ENCODE measurements at places on chromosomes 2 and 18.

DNA sequence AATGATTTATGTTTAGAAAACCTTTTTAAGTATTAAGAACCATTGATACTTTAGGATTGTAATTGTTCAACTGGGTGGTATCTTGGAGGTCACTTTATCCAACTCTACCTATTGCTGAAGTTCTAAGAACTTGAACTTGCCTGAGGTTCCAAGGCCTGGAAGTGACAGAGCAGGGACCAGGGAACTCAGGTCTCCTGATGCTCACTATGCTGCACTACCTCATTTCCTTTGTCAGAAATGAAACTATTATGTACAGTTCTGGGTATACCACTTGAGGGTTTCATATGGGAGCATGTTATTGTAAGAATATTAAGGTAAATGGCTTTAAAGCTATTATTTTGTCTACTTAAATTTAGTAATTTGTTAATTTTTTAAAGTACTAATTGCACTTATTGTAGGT is 3.0 kb downstream of the MBD5 start:
- peak; percentile 13 for DNase-seq
- no peaks in the 10 kb centered on the region for H3K27me3 ChIP-seq
- H3K4me1 ChIP-seq, result peaks cover 41% of the 10 kb centered on the region
- H3K27ac ChIP-seq, result peak overlapping the region; percentile 3
- no peaks in the 10 kb centered on the region for H3K36me3 ChIP-seq

DNA sequence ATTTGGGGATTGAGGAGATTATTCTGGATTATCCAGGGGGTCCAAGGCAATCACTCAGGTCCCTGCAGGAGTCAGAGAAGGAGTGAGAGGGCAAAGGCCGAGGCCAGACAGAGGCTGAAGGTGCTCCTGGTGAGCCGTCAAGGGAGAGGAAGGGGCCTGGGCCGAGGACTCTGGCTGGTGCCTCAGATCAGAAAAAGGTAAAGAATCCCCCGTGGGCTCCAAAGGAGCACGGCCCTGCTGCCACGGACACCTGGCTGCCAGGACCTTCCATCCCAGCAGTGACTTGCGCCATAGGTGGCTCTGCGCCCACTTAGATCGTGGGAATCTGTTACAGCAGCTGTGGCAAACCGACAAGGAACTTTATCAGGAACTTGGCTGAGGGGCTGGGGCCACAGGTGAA is 374.8 kb upstream of the MYT1L start:
- H3K4me1 ChIP-seq, result no peaks in the 10 kb centered on the region
- no peak overlapping the region for H3K27ac ChIP-seq
- no peaks in the 10 kb centered on the region for H3K27me3 ChIP-seq

GRCh38 chr18:79438898-79439627 is 43.3 kb downstream of the NFATC1 start:
- no peaks in the 10 kb centered on the region for H3K27me3 ChIP-seq
- peak; percentile 16 for DNase-seq
- no peak overlapping the region for H3K4me3 ChIP-seq

GRCh38 chr2:195711478-195711877 is 54.5 kb downstream of the SLC39A10 start:
- no peak overlapping the region for H3K4me3 ChIP-seq
- H3K27me3 ChIP-seq, result no peaks in the 10 kb centered on the region

GRCh38 chr18:22515250-22515649 is 97.5 kb upstream of the CTAGE1 start:
- no peaks in the 10 kb centered on the region for H3K4me1 ChIP-seq
- no peak overlapping the region for H3K27ac ChIP-seq
- DNase-seq, result no peak
- no peak overlapping the region for H3K4me3 ChIP-seq

DNA sequence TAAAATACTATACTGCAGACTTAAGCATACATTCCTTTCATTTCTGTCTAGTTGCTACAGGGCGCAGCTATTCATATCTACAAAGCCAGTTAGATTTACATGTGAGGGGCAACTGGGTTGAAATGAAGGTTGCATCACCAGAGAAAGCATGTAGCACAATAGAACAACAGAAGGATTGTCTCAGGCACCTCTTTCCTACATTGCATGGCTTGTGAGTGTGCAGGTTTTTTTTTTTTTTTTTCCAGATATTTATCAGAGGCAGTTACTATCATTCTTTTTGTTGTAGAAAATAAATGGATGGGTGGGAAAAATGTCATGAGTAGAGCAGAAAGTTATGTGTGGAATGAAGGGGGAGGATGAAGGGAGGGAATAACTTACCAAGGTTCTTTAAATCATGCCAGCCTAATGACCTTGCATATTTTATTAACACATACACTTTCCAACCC is 86.8 kb downstream of the ERBB4 start:
- H3K27me3 ChIP-seq, result no peaks in the 10 kb centered on the region
- H3K4me3 ChIP-seq, result no peak overlapping the region
- DNase-seq, result no peak
- H3K27ac ChIP-seq, result no peak overlapping the region

DNA sequence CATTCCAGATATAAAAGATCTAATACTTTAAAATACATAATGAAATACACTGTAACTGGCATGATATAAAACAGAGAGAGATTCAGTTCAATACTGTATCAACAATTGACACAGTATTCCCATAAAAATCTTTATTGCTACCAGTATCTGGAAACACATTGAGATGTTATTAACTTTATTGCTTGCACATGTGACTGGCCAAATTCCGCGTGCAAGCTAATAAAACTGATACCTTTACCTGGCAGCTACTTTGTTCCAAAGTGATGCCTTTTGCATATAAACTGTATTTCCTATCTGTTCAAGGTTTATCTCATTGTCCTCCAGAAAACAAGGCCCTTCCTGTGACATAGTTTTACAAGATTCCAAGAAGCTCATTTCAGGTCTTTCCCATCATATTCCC is 15.4 kb upstream of the REG1B start:
- H3K36me3 ChIP-seq, result no peaks in the 10 kb centered on the region
- H3K27ac ChIP-seq, result no peak overlapping the region
- no peak for DNase-seq
- no peak overlapping the region for H3K4me3 ChIP-seq

DNA sequence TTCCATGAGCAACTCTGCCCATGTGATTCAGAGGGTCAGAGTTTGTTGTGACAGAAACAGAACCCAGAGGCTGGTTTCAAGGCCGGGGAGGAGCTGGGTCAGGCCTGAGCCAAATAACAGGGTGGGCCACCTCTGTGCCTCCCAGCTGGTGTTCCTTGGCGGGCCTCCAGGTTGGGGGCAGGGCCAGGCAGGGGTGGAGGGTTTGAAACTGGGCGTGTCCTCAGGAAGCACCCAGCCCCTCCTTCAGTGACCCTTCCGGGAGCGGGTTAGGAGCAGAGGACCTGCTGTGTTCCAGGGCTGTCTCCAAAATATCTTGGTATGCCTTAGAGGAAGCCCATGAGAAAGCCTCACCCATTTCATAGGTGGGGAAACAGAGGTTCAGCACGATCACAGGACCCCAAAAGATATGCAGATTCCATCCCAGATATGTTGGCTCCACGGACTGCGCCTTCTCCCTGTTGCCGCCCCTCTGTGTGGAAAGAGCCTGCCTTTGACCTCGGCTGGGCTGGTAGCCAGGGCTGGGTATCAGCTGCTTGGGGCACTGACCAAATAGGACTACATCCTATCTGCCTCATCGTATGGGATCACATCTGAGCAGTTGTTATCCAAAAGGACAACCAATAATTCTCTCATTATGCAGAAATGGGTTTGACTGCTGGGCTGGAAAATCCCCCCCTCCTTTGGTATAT is 74.8 kb upstream of the GLI2 start:
- no peak overlapping the region for H3K4me3 ChIP-seq
- H3K27ac ChIP-seq, result no peak overlapping the region
- DNase-seq, result no peak

DNA sequence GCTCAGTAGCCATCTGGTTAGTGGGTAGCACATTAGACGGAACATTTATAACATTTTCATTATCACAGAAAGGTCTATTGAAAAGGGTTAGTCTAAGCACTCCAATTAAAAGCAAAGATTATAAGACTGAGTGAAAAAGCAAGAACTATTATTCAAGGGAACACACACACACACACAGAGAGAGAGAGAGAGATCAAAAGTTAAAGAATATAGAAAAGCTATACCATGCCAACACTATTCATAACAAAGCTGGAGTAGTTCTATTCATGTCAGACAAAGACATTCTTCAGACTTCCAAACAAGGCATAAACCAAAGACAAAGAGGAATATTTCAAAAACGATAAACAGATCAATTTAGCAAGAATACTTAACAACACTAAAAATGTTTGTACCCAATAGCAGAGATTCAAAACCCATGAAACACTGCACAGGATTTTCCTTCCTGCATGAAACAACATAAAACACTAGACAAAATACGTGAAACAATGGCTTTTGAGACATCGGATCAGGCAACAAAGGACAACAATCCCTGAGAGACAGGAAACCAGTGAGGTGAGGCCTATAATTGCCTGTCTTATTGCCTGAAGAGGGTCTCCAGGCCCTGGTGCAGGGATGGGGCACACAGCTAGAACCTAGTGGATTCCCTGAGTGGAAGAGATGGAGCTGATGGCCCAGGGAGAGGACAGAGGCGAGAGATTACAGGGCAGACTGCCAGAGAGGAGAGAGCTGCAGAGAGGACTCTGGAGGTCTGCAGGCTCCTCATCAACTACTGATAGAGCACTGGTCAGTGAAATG is 83.6 kb upstream of the NPAS2 start:
- H3K27me3 ChIP-seq, result no peaks in the 10 kb centered on the region
- no peak overlapping the region for H3K4me3 ChIP-seq
- H3K4me1 ChIP-seq, result no peaks in the 10 kb centered on the region
- H3K27ac ChIP-seq, result no peak overlapping the region
- no peak for DNase-seq
- H3K36me3 ChIP-seq, result no peaks in the 10 kb centered on the region

DNA sequence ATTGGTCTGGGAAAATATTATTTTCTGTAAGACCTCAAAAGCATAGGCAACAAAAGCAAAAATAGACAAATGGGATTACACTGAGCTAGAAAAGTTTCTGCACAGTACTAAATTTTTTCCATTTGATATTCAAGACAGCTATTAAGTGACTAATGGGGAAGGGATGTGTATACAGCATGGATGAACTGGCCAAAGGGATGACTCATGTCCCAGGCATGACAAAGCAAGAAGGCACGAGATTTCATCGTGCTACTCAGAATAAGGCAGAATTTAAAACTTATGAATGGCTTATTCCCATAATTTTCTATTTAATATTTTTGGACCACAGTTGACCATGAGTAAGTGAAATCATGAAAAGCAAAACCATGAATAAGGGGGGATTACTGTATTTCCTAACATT is 1250.1 kb upstream of the GYPC start:
- no peaks in the 10 kb centered on the region for H3K27me3 ChIP-seq
- no peaks in the 10 kb centered on the region for H3K4me1 ChIP-seq
- H3K27ac ChIP-seq, result no peak overlapping the region
- H3K36me3 ChIP-seq, result no peaks in the 10 kb centered on the region
- no peak for DNase-seq

- H3K4me1 ChIP-seq, result peaks cover 3% of the 10 kb centered on the region
- no peaks in the 10 kb centered on the region for H3K27me3 ChIP-seq
- no peak for DNase-seq
Measured at GRCh38 chr2:207614824-207615223, 10.4 kb downstream of the METTL21A start.

DNA sequence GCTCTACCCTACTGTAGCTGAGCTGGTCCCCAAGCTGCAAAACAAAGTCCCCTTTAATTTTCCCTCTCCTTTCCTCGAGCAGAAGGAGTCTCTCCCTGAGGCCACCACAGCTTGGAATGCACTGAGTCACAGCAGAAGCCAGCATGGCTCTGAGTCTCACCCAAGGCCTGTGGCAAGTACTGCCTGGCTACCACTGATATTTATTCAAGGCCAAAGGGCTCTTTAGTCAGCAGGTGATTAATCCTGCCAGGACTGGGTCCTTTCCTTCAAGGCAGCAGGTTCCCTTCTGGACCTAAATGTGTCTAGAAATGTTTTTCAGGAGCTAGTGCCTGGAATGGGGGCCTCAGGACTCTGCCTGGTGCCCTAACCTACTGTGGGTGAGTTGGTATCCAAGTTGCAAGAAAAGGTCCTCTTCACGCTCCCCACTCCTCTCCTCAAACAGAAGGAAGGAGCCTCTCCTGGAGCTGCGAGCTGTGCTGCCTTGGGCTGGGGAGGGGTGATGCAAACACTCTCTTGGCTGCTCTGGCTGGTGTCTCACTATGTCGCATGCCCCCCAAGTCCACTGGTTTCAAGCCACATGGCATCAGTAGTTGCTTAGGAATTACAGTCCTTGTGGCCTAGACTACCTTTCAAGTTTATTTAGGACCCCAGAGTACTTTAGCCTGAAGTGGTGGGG is 53.4 kb downstream of the CD28 start:
- no peaks in the 10 kb centered on the region for H3K27me3 ChIP-seq
- no peaks in the 10 kb centered on the region for H3K36me3 ChIP-seq
- H3K4me1 ChIP-seq, result no peaks in the 10 kb centered on the region
- peak overlapping the region; percentile 23 for H3K27ac ChIP-seq
- no peak overlapping the region for H3K4me3 ChIP-seq
- no peak for DNase-seq

GRCh38 chr18:21700528-21701075 is 4.0 kb downstream of the ABHD3 start:
- H3K27ac ChIP-seq, result no peak overlapping the region
- no peaks in the 10 kb centered on the region for H3K27me3 ChIP-seq
- H3K4me1 ChIP-seq, result peaks cover 30% of the 10 kb centered on the region
- H3K4me3 ChIP-seq, result no peak overlapping the region
- peaks cover 50% of the 10 kb centered on the region for H3K36me3 ChIP-seq

GRCh38 chr2:174035981-174036742 is 71.0 kb upstream of the SP3 start:
- no peak overlapping the region for H3K4me3 ChIP-seq
- H3K36me3 ChIP-seq, result no peaks in the 10 kb centered on the region
- DNase-seq, result no peak
- H3K27me3 ChIP-seq, result no peaks in the 10 kb centered on the region
- no peak overlapping the region for H3K27ac ChIP-seq

DNA sequence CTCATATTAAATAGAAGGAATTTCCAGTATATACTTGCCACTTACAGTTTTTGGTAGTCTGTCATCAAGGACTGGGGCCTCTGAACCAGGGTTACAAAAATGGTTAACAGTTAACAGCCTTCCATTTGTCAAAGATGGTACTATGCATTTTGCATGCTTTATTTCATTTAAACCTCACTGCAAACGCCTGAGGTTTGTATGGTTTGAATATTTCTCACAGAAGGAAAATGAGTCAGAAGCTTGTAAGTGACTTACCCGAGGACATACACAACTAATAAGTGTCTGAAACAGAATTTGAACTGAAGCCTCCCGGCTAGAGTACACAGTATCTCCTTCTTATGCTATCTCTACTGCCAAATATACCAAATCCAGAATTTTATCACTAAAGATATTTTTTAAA is 1593.5 kb upstream of the ACVR2A start:
- H3K27me3 ChIP-seq, result no peaks in the 10 kb centered on the region
- H3K27ac ChIP-seq, result no peak overlapping the region
- H3K4me1 ChIP-seq, result no peaks in the 10 kb centered on the region
- no peaks in the 10 kb centered on the region for H3K36me3 ChIP-seq
- no peak for DNase-seq
- no peak overlapping the region for H3K4me3 ChIP-seq

- H3K4me3 ChIP-seq, result no peak overlapping the region
- DNase-seq, result peak; percentile 10
- H3K36me3 ChIP-seq, result no peaks in the 10 kb centered on the region
- no peak overlapping the region for H3K27ac ChIP-seq
- no peaks in the 10 kb centered on the region for H3K27me3 ChIP-seq
Measured at GRCh38 chr2:122191331-122191730, 435.9 kb downstream of the TSN start.

GRCh38 chr2:60527762-60528161 is 25.7 kb downstream of the BCL11A start:
- no peak overlapping the region for H3K4me3 ChIP-seq
- H3K27ac ChIP-seq, result no peak overlapping the region
- peaks cover 55% of the 10 kb centered on the region for H3K36me3 ChIP-seq
- peaks cover 41% of the 10 kb centered on the region for H3K4me1 ChIP-seq

GRCh38 chr2:154240316-154240715 is 368.6 kb downstream of the GALNT13 start:
- H3K4me1 ChIP-seq, result no peaks in the 10 kb centered on the region
- no peak for DNase-seq
- no peak overlapping the region for H3K27ac ChIP-seq
- no peaks in the 10 kb centered on the region for H3K36me3 ChIP-seq

Measured in DND-41 (cell line).